ENCODE measurements at places on chromosomes 5 and 9.

DNA sequence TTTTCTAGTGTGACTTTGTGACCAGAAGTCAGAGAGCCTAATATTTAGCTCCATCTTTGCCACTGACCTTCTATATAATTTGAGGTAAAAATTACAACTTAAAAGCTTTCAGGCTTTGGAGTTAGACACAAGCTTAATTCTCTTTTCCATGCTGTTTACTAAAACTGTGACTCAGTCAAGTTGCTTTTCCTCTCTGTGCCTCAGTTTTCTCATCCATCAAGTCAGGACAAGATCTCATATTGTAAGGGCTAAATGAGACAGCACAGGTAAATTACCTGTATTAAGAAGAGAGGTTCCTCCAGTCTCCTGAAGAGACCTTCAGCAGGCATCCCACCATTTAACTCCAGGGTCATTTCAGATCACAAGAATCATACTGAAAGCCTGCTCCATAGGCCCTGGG is 339.2 kb downstream of the ASTN2 start:
- DNase-seq: no peak

DNA sequence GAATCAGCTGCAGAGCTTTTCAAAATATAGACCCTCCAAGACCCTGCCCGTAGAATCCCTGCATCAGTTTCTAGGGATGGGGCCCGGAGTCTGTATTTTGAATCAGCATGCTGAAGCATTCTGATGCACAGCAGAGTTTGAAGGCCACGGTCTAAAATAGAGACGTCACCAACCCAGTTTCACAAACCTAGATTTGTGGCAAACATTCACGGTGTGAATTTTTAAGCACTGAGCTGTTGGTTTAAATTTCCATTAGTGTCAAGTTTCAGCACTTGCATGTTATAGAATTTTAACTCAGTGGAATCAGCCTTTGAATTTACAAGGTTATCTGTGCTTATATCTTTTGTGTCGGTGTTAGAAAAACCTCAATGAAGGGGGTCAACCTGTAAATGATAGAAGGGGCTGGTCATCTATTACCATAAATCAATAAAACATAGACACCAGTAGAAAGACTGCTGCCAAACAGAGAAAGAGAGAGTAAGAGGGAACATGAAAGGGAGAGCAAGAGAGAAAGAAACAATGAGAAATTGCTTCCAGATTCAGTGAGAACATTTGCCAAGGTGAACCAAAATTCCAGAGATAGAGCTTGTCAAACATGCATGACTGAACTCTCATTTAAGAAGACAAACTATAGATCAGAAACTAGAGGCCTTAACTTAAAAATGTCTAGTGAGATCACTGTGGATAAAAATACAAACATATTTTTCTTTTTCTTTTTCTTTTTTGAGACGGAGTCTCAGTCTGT is 414.9 kb downstream of the ZSWIM6 start:
- no peak for DNase-seq

GRCh38 chr5:172828911-172829431 is 5.1 kb upstream of the ERGIC1 start:
- no peak for DNase-seq

GRCh38 chr9:132056717-132057560 is 22.7 kb downstream of the MED27 start:
- DNase-seq: peak; percentile 87

DNA sequence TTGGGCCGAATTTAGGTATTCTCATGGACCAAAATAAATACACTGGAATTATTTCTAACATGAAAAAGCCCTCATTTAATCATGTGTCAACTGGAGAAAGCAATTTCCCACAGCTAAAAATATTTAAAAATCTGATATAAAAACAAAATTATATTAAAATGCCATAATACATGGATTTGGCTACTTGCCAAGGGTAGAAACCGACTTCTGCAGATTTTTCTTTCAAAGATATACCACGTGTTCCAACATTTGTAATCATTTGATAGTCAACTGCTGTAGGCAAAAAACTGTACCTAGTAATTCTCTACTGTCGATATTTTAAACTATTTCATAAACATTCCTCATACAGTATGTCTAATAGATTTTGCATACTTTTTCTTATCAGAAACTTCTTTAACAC is 237.6 kb downstream of the FBXL17 start:
- DNase-seq: no peak

DNA sequence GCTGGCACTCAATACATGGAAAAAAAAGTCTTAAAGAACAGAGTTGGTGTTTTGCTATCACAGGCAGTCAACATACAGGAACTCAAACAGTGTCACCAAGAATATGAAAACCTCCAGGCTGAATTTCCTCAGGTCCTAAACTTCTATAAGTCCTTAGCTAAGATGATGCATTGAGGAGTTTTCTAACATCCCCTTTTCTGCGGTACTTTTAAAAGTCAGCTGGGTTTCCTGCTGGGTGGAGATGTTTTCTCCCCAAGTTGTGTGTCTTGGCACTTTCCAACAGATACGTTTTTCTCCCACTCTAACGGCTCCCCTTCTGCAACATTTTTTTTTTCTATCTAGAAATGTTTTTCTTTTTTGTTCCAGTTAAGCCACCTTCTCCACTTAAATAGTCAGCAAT is 244.8 kb upstream of the HAPLN1 start:
- no peak for DNase-seq

DNA sequence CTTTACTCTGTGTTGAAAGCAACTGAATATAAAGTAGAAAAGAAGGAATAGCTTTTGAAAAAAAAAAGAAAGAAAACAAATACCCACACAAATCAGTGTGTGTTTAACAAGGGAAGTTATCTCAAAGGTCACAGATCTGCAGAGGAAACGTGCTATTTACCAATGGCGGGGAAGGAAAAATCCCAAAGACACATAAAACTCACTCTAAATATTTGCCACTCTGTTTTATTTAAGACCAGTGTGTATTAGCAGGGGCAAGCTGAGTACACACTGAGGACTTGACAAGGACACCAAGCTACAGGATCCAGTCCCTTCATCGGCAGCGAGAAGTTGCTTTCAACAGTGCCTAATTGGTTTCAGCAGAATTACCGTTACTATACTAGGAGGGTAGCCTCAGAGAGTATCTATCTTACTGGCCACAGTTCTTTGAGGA is 252.5 kb downstream of the DEPDC1B start:
- no peak for DNase-seq

GRCh38 chr5:36373527-36374086 is 71.9 kb upstream of the RANBP3L start:
- DNase-seq: no peak
